AG10803 (cell line): ENCODE measurements at places on chromosomes 12 and 14.

- no peak for DNase-seq
Observed at GRCh38 chr12:10466311-10466710, 13.1 kb upstream of the KLRC1 start.

DNA sequence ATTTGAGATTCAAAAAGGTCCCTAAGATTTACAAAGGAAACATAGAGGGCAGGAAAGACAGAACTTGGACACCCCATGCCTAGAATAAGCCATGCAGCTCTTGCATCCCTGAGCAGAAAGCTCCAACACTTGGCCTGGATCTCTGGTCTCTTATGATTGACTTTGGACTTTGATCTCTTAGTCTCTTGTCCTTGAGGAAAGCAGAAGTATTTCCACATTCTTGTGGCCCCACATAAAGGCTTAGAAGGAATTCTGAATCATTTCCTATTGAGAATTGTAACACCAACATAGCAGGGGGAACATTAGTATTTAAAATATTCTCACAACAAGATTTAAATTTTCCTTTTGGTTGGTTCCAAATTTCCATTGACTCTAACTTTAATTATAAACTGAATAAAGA lies 283.7 kb upstream of the PRKD1 start:
- DNase-seq = peak; percentile 71

DNA sequence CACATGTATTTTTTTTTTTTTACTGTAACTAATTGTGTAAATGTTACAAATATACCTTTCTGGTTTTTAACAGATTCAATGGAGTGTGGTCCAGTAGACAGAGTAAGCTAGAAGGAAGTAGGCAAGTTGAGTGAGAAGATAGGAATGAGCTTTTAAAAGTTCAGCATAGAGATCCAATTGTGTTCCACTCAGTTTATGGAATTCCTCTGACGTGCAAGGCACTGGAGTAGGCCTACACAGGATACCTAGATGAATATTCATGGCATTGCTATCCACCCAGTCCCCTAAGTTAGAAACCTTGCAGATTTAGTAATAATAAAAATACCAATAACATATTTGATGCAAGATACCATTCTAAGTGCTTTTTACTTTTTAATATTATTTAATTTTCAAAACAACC lies 225.6 kb upstream of the ARID2 start:
- DNase-seq = no peak

- peak; percentile 62 for DNase-seq
Observed at GRCh38 chr12:80763874-80764273, 47.2 kb downstream of the MYF5 start.

DNA sequence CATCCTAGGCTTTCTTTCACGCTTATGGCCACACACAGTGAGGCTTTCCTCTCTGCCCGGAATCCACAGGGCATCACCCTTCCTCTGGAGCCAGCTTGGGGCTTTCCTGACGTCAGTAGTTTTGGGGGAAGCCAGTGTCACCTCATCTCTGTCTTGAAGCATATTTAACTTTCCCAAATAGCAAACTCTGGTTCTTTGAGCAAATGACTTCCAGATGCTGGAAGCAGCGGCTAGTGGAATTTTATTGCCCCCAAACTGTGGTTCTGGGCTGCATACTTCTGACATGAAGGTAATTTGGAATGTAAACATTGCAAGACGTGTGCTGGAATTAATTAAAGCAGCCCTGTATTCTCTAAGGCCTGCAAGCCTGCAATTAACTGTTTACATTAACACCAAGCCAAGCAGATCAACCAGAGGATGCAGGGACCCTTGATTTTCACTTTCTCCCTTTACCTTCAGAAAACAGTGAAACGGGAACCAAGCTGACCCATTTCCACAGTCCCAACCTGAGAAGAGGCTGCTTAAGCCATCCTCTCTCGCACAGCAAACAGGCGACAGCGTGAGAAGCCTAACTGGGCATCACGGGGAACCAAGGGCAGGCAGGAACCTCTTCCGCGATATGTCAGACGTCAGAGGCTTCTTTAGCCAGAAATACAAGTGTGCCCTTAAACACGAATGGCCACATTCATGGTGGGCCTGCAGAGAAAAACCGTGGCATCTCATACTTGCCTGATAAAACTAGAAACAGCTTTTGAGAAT lies 258.4 kb downstream of the CACNA1C start:
- peak; percentile 98 for DNase-seq

DNA sequence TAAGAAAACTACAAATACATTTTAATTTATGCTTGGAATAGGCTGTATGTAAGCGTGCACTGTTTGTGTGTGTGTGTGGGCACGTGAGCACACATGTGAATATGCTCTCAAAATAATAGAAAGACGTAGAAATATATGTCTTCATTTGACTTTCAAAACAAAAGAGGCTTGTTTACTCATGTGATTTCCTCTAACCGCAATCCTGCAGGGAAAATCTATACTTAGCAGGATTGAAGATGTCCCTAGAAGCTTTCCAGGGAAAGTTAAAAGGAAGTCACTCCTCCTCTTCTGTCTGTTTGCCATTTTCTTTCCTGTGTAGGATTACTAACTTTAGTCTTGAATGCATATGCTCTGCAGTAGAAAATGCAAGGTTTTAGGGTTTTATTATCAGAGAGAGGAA lies 404.7 kb downstream of the MDGA2 start:
- no peak for DNase-seq

GRCh38 chr14:104576970-104577332 lies 2.6 kb upstream of the C14orf180 start:
- DNase-seq = no peak

- DNase-seq = no peak
Observed at GRCh38 chr14:54177019-54177418, 219.8 kb upstream of the CDKN3 start.

DNA sequence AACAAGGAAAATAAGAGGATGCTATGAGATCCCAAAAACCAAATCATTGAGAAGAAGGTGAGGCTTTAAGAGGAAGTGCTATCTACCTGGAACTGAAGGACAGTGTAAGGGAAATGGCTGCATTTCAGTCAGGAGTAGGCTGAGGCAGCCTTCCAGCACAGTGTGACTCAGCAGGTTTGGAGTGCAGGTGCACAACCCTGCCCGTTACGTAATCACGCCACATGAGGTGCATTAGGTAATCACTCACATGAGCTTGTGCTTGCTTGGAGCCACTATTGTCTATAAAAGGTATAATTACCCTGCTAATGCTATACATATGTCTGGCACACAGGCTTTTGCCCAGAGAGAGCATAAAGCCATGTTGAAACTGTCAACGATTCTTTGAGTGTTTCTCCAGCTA lies 74.9 kb downstream of the DIO2 start:
- no peak for DNase-seq

- no peak for DNase-seq
Observed at GRCh38 chr12:52148464-52149181, 43.2 kb downstream of the KRT80 start.

- DNase-seq = no peak
Observed at GRCh38 chr12:79063258-79063657, 198.7 kb downstream of the SYT1 start.

GRCh38 chr12:101470939-101471338 lies 4.2 kb upstream of the SPIC start:
- no peak for DNase-seq

DNA sequence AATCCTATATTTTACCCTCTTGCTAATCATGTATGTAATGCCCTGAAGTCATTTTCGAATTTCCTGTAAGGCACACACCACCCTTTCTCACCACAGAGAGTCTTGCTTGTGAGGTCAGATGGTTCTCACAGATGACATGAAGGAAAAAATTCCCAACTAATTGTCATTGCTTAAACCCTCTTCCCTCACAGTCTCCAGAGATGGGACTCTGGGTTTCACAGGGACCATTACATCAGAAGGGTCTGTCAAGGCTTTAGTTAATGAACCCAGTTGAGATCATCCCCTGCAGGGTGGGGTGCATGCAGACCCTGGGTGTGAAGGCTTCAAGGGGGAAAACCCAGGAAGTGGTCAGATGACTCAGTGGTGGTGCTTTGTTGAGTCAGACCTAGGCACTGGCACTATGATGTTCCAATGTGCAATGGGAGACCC lies 229.6 kb downstream of the BCAT1 start:
- peak; percentile 27 for DNase-seq

GRCh38 chr12:115521771-115522409 lies 755.6 kb downstream of the MED13L start:
- DNase-seq = no peak

DNA sequence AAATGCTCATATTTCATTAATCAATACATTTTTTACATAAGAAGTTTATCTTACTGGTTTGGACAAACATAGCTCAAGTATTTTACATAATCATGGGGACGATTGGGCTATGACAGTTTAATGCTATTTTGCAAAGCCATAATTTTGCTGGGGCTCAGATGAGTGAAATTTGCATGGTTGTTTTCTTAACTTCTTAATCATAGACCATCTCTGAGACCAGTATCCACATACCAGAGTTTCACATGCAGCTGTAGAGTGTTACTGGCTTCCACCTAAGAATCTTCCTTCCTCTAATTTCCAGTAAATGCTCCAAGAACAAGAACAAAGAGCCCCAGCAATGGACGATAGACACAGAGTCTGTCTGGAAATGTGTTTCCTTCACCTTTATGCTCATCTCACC lies 303.0 kb upstream of the TMEM132C start:
- peak; percentile 16 for DNase-seq

DNA sequence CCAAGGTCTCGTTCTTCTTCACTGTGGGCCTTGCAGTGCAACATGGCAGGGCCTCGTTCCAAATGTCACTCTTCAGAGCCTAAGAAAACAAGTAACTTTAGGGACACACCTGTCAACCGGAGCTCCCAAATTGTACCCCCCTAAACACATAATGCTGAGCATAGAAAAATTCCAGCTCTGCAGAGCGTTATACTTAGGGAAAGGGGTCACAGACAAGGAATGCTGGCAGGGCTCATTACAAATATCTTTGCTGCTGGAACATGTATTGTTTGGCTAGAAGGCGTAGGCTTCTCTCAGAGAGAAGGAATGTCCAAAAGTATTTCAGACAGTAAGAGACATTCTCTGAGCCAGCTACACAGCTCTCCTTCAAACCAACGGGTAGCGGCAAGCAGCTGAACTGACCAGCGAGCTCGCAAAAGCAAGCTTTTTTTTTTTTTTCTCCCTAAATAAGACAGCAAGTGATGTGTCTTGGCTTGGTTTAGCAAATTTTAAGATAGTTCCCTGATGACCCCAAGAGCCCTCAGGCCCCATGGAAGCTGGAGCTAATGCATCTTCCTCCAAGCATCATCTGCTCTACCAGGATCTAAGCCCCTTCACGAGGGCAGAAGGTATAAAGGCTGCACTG lies 24.5 kb downstream of the SSH1 start:
- DNase-seq = peak; percentile 97

DNA sequence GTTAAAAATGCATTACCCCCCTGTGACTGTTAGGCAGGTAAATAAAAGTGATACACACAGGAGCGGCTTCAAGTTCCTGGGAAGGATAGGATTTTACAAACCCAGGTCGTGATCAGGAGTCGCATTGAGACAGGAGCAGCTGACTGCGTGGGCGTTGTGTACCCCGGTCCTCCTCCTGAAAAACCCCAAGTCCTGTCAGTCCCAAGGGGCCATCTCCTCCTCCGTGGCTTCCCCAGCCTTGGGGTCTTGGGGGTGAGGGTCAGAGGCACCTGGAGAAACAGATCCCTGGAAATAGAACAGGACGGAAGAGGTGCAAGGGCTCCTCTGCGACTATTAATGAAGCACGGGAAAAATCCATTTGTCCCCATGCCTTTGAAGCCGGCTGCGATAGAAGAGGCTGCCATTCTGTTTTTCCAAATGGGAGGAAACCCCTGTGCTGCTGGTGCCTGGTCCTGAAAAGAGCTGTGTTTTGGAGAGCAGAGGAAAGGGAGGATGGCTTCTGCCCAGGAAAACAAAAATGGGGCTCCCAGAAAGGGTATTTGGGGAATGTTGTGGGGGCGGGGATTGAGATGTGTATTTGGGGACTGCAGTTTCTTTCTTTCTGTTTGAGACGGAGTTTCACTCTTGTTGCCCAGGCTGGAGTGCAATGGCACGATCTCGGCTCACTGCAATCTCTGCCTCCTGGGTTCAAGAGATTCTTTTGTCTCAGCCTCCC lies 143.1 kb downstream of the ZNF664 start:
- DNase-seq = no peak

GRCh38 chr12:113302886-113303640 lies 31.8 kb downstream of the SLC8B1 start:
- DNase-seq = no peak

DNA sequence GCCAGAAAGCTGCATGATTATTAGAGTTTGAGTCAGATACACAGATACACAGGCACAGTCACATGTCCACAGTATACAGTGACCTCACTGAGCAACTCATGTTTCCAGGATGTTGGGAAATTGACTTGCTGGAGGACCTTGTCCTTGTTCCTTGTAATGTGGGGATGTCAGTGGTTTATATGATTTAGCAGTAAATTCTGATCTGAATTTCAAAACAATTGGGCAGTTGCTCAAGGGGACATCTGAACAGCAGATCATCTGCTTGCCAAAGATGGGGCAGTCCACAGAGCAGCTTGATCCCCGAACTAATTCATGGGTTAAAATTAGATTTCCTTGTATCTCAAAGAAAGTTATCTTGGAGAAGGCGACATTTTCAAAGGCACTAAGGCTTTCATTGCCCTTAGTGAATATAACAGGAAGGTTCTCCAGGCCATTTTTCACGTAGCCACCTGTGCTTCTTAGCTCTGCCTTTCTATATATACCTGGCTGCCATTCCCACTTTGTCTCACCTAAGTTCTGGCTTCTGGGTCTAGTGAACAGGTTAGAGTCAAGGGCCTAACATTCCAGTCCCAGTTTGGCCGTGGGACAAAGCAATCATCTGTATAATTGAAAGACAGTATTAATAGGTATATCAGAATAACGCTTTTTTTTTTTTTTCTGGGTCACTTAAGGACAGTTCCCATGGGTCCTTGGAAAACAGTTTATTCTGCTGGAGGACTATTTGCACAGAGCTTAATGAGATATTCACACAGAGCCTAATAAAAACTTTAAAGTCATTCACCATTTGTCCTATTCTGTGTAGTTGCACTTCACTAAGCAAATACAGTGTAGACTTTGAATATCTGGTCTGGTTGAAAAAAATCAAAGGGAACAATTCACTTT lies 64.9 kb upstream of the STRN3 start:
- DNase-seq = peak; percentile 93
